Fibroblast of the aortic adventitia (primary cell): ENCODE measurements at places on chromosomes 16 and 17.

GRCh38 chr17:76735006-76735405 lies 2.1 kb downstream of the SRSF2 start:
- DNase-seq, result peak; percentile 59

GRCh38 chr16:11296706-11297491 lies 15.8 kb upstream of the PRM1 start:
- DNase-seq, result no peak

GRCh38 chr16:69350536-69351133 lies 951 bp downstream of the TMED6 start:
- DNase-seq, result no peak

- DNase-seq, result no peak
Measured at GRCh38 chr17:2144701-2145100, 89.8 kb downstream of the HIC1 start.

- DNase-seq, result peak; percentile 55
Measured at GRCh38 chr17:82238472-82239201, 9.8 kb downstream of the SLC16A3 start.

DNA sequence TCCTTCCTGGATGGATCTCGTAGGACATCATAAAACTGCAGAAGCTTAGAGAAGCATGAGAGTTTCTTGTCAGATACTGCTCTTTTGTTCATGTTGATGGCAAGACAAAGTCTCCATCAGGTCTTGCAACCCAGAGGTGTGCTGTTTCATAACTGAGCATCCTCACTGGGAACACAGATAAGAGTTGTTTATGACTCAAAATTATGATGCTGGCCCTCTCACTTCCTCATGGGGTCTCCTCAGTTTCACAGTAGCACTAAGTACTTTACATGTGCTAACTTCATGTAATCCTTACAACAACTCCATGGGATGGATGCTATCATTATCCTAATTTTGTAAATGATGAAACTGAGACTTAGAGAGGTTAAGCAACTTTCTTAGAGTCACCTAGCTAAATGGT lies 14.4 kb downstream of the SCPEP1 start:
- DNase-seq, result no peak

DNA sequence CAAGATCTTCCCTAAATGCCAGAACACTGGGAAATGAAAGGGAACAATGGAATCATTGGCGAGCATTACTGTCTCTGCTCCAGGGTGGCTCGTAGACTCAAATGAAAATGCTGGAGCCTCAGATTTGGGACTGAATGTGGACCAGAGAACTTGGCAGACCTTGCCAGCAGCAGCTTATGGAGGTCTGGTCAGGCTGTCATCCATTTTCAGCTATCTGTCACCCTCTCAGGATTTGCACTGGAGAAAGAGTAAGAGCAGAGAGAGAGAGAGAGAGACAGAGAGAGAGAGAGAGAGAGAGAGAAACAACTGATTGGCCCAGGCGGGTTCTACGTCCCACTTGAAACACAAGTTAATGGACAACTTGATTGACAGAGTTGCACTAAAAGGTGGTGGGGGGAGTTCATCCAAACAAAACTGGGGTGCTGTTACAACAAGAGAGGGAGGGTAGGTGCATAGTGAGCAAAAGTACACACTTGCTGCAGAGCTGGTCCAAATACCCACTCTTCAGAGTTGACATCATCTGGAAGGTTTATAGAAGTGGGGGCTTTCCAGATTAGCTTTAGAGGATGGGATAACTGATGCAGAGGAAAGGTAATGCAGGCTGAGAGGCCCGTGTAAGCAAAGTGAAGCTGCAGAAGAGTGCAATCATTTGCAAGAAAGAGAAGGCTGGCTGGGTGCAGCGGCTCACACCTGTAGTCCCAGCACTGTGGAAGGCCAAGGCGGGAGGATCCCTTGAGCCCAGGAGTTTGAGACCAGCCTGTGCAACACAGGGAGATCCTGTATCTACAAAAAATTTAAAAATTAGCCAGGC lies 16.5 kb upstream of the NSMCE1 start:
- no peak for DNase-seq

GRCh38 chr16:88010968-88011483 lies 59.8 kb downstream of the BANP start:
- DNase-seq, result no peak

- no peak for DNase-seq
Measured at GRCh38 chr17:79699386-79700036, 31.2 kb upstream of the ENPP7 start.

GRCh38 chr16:642189-643049 lies 791 bp downstream of the MCRIP2 start:
- no peak for DNase-seq

GRCh38 chr17:46943501-46944393 lies 20.8 kb downstream of the GOSR2 start:
- peak; percentile 30 for DNase-seq

DNA sequence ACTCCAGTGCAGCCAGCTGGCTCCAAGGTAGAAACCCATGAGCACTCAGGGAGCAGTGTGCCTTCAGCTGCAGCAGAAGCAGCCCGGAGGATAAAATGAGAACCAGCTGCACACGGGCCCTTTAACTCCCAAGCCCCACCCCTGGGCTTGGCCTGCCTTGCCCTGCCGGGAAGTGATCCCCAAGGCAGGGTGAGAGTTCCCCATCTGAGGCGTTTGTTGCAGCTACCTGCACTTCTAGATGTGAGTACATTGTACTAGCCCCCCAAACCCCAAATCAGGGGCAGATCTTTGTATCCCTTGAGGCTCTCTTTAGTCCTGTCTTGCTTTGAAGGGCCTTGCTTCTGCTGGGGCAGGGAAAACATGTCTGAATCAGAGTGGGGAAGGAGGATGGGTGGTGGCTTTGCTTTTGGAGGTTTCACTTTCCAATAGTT lies at the start of gene MVP:
Gene MVP (plus strand): TSS at position 192 of the 431 bp plus-strand sequence. CDS start 10,088 bp downstream, outside the sequence.
- peak; percentile 75 for DNase-seq

- no peak for DNase-seq
Measured at GRCh38 chr17:67999291-67999911, 3.1 kb upstream of the C17orf58 start.

DNA sequence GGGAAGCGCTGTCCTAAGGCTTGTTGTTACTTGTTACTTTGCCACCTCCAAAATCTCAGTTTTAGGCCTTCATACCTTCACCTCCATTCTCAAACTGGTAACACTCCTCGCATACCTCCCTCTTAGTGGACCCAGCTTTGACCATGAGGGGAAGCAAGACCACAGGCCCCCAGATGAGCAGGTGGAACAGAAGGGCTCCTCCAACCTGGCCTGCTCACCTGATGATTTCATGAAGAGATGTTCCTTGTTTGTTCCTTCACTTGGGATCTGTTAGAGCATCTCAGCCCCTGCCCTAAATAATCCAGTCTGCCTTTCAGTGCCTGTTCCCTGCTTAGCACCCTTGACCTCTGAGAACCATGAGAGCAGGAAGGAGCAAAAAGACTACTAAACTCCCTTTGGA lies 28.7 kb downstream of the DHX38 start:
- no peak for DNase-seq

DNA sequence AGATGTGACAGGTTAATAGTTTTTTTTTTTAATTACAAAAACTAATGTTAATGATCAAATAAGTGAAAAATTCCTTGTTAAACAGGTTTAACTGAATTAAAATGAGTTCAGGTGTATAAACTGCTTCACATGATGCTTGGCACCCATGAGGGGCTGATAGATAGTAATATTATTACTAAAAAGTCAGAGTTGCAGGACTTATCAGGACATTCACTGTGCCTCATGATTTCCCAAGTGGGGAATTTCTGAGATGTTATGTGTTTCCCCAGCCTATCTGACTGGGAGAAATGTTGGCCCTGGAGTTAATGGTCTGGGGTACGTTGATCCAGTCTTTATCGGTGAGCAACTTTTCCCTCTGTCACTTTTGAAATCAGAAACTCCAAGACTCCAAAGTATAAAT lies 102.1 kb downstream of the PLCG2 start:
- DNase-seq, result no peak

DNA sequence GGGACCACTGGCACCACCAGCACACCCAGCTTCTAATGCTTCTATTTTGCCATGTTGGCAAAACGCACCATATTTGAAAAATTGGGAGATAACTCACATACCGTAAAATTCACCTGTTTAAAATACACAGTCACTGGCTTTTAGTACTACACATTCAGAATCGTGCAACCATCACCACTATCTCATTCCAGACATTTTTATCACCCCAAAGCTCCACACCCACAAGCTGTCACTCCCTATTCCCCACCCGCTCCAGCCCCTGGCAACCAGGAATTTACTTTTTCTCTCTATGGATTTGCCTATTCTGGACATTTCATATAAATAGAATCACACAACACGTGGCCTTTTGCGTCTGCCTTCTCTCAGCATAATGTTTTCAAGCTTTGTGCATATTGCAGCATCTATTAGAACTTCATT lies 25.0 kb downstream of the PPL start:
- DNase-seq, result peak; percentile 75

GRCh38 chr16:48434653-48435317 lies 49.6 kb upstream of the SIAH1 start:
- peak; percentile 62 for DNase-seq

DNA sequence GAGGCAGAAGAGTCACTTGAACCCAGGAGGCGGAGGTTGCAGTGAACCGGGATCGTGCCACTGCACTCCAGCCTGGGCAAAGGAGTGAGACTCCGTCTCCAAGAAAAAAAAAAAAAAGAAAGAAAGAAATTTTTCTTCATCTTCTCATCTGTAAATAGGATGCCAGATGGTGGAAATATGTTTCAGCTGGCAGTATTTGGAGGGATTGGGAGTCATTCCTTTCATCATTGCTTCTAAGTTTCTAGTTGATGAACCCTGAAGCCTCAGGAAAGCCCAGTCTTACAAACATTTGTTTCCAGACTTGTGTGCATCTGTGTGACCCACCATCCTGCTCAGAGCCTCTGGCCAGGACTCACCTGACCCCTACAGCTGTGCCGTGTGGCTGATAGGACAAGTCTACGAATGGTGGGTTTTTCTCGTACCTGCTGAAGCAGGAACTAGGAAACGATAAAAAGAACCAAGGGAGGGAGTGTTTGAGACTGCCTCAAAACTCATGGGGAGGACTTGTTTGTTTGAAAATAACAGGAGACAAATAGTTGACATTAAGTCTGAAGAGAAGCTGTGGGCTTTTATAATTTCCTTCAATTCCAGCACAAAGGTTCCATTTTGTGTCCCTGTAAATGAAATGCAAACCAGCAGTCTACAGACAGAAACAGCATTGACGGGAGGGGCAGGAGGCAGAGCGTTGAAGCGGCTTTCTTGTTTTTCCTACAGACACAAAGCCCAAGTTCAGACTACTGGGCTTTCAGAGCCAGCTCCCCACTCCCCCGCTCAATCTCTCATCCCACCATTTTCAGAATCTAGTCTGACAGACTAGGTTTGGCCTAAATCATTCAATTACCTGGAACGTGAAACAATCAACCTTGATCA lies 24.9 kb downstream of the CDRT4 start:
- DNase-seq, result no peak

- DNase-seq, result no peak
Measured at GRCh38 chr16:17748044-17748719, 277.4 kb upstream of the XYLT1 start.
